Cortex of kidney (tissue), 1 donor: ENCODE measurements at places on chromosomes 2 and 18.

DNA sequence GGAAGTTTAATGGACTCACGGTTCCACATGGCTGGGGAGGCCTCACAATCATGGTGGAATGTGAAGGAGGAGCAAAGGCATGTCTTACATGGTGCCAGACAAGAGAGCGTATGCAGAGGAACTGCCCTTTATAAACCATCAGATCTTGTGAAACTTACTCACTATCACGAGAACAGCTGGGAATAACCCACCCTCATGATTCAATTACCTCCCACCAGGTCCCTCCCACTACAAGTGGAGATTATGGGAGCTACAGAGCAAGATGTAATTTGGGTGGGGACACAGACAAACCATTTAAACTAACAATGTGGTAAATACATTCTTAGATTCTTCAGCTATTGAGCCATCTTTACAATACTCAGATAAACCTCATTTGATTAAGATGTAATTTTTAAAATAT, 176.1 kb downstream of the SH3BP4 start:
- no peak for DNase-seq

DNA sequence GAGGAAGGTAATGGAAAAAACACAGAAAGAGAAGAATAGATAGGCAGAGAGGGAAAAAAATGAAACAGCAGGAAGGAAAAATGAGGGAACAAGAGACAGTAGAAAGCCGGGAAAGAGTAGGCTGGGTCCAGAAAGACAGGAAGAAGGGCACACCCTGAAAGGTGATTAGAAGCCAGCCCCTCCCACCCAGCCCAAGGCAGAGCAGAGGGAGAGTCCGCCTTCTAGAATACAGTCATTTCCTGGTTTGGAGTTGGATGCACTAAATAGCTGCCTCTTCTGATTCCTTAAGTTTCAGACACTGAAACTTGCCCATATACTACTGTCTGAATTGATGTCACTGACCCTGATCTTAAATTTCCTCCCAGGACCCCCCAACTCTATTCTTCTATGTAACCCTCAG, 17.9 kb upstream of the DSG3 start:
- DNase-seq: no peak

GRCh38 chr2:200408428-200409316, 101.2 kb downstream of the KCTD18 start:
- no peak for DNase-seq

DNA sequence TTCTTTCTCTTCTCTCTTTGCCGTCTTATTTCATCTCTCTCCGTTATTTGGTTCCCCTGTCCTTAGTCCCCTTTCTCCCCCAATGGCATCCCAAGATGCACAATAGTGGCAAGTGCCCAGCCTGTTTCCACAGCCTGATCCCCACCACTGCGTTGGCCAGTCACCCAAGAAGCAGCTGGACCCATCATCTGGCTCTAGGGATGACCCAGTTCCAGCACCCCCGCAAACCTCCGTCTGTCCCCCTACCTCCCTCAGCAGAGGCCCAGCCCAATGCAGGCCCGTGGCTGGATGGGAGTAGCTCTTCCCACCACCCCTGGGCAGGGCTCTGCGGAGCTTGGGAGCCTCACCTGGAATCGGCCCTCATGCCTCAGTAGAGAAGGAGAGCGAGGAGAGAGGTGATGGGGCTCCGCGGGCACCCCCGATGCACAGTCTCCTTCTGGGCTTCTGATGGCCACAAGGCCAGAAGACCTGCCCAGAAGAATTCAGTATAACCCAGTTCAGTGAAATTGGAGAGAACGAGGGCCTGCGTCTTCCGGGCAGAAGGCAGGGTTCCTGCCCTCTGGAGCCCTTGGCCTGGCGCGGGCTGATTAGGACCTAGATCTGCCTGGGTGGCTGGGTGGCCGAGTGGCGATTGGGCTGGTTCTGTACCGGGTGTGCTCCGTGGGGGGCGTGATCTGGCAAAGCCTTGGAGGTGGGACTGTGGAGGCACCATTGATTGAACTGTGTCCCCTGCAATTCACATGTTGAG, 50.9 kb downstream of the RRM2 start:
- DNase-seq: no peak

- DNase-seq: no peak
Observed at GRCh38 chr2:120735746-120736170, at the start of gene GLI2. Gene GLI2 (plus strand): TSS chr2:120735868. CDS start chr2:120797321, 61,453 bp downstream.

DNA sequence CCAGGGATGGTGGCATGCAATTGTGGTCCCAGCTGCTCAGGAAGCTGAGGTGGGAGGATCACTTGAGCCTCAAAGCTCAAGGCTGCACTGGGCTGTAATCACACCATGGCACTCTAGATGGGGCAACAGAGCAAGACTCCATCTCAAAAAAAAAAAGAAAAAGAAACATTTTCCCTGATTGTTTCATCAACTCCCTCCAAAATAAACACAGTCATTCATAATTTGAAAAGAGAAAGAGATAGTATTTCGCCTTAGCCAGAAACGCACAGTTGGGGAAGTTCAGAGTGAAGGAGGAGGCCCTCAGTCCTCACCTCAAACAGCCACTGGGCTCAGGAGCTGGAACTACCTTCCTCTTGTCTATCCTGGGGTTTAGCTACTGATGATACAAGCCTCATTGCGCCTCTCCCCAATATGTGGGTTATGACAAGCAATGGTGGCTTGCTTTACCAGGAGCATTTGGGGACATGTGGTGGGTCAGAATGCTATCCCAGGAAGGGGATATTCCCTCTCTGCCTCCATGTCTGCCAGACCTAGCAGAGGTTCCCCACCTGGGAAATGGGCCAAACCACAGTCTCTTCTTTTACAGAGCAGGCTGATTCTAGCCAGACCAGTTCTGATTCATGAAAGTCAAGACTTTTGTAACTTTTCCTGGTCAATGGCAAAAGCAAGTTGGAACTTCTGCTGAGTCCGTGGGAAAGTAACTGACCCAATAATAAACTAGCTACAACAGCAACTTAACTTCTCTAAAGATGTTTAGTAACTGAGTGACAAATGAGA, 22.2 kb upstream of the TMEM87B start:
- no peak for DNase-seq

GRCh38 chr2:67526283-67526682, 129.2 kb downstream of the ETAA1 start:
- no peak for DNase-seq

GRCh38 chr2:232802091-232802490, 25.7 kb upstream of the KCNJ13 start:
- DNase-seq: no peak

DNA sequence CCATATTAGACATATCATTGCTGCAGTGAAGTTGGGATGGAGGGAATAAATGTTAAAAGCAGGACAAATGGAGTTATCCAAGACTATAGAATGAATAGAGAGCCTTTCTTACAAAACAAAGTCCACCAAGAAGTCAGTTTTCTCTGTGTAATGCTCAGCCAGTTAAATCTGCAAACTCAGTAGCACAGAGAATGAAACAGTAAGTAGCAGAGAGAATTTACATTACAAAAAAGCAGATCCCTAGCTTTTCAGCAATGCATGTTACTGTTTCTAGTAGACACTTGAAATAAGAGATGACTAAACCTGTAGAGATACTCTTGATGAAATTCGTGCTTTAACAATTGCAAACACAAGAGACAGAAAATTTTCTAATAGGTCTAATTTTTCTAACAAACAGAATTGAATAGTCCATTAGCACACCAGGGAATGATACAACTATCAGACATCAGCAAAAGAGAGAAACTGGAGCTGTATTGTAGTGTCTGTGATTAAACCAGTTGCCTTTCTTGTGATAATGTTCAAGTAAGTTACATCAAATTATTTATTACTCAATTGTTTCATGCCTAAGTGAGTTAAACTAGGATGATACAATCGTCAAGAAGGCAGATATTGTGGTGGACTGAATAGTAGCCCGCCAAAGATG, 322.2 kb upstream of the DDX18 start:
- DNase-seq: no peak

DNA sequence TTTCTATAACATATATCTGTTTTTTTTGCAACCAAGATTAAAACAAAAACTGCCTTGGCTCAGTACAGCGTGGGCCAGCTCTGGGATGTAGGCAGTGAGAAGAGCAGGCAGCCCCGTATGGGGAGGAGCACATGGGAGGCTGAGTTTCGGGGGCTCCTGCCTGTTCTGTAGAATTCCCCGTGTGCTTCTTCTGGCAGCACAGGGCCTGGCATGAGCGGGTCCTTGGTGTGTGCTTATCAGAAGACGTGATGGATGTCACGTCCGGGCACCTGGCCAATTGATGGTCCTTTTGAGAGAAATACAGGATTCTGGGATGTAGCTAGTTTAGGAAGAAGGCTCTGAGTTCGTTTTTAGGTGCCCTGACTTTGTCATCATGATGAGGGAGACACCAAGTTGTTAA, 16.2 kb downstream of the IMPA2 start:
- DNase-seq: no peak

DNA sequence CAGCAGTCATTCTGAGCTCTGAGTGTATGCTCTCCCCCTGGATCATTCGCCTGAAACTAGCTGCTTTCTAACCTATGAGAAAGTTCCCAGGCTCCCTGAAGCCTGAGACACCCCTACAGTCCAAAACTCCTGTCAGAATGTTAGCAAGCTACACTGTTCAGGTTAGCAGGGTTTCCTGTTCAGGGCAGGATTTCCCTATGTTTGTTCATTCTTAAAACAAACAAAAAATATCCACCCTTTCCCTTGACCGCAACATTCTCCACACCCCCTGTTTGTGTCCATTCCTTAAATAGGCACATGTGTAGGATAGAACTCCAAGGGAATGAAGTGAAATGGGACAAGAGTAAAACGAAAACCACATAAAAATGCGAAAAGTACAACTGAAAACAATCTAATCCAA, 83.1 kb downstream of the KLF7 start:
- DNase-seq: no peak

GRCh38 chr2:108970369-108970768, 18.7 kb downstream of the EDAR start:
- DNase-seq: no peak

- DNase-seq: no peak
Observed at GRCh38 chr2:8872821-8873432, 35.5 kb upstream of the KIDINS220 start.

- DNase-seq: no peak
Observed at GRCh38 chr2:174776223-174776622, 12.0 kb upstream of the CHRNA1 start.

DNA sequence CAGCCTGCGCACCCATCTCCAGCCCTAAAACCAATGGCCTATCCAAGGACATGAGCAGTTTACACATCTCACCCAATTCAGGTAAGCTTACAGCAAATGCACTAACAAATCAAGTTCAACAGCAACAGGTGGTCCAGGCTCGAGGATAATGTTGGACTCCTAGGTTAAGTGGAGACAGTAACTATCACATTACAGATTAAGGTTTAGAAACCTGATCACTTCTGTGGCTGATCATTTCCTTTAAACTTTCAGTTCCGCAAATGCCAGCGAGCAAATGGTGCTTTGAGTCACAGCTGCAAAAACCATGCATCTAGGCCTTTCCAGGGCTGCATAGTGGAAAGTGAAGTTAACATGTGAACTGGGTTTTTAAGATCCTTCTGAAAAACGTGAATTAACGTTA, 259.4 kb downstream of the GBX2 start:
- no peak for DNase-seq

GRCh38 chr18:57909620-57910019, 106.5 kb upstream of the ATP8B1 start:
- DNase-seq: no peak

DNA sequence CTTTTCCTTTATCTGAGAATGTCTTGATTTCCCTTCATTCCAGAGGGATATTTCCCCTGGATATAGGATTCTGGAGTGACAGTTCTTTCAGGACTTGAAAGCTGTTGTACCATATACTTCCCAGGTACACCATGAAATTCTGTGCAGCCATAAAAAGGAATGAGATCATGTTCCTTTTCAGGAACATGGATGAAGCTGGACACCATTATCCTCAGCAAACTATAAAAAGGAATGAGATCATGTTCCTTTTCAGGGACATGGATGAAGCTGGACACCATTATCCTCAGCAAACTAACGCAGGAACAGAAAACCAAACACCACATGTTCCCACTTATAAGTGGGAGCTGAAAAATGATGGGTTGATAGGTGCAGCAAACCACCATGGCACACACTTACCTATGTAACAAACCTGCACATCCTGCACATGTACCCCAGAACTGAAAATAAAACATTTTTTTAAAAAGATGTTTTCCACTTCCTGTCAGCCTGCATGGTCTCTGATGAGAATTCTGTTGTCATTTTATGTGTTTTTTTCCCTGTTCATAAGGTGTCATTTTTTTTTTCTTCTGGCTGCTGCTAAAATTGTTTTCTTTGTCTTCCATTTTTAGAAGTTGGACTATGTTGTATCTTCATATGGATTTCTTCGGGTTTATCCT, 133.3 kb downstream of the DNAH6 start:
- no peak for DNase-seq

DNA sequence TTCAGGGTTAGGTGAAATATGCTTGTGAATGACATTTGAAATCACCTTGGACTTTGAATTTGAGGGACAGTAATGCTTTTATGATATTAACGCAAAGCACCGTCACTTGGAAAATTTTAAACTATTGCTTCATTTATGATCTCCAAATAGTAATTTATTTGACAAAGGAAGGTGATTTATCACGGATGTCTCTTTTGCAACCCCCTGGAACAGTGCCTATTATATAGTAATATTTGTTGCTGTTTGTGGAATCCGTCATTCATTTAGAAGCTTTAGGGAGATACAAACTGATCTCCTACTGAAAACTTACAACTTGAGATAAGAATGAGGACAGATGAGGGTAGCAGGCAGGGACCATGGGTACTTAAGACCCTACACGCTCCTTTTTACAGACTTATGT, 10.7 kb upstream of the ZEB2 start:
- no peak for DNase-seq

DNA sequence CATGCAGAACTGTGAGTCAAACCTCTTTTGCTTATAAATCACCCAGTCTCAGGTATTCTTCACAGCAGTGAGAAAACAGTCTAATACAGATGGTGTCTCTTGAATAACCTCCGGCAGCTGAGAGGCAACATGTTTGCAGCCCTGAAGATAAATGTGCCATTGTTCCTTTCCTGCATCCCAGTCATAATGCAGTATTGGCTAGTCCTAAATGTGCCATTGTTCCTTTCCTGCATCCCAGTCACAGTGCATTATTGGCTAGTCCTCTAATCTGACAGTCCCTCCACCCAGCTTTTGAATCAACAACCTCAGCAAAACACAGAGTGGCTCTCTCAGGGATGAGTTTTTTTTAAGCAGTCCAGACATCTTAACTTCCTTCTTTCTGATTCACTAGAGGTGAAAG, 550.7 kb downstream of the RIT2 start:
- DNase-seq: no peak

- no peak for DNase-seq
Observed at GRCh38 chr2:233375490-233376314, 21.4 kb downstream of the DGKD start.

DNA sequence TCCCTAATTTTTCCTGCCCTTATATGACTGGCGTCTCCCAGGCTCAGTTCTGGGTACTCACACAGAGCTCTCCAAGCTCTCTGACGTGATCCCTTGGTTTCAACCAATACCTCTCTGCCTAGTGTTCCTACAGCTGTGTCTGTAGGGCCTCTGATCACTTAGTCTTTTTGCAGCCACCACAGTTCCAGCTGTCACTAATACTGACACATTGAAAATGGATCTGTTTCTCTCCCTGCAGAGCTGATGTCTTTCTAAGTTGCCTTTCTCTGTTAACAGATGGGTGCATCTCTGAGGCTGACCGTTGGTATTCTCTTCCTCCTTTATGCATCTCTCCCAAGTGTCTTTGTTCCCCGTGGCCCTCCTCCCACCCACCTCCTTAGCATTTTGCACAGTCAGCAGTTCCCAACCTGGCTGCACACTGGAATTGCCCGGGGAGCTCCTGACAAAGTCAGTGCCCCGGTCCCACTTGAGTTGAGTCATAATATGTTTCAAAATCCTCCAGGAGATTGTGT, 62.5 kb downstream of the CERS6 start:
- no peak for DNase-seq
